ENCODE measurements at places on chromosomes 16 and 17.

- no peak for DNase-seq
These were observed 573 bp downstream of the CDT1 start for GRCh38 chr16:88804173-88804551.

DNA sequence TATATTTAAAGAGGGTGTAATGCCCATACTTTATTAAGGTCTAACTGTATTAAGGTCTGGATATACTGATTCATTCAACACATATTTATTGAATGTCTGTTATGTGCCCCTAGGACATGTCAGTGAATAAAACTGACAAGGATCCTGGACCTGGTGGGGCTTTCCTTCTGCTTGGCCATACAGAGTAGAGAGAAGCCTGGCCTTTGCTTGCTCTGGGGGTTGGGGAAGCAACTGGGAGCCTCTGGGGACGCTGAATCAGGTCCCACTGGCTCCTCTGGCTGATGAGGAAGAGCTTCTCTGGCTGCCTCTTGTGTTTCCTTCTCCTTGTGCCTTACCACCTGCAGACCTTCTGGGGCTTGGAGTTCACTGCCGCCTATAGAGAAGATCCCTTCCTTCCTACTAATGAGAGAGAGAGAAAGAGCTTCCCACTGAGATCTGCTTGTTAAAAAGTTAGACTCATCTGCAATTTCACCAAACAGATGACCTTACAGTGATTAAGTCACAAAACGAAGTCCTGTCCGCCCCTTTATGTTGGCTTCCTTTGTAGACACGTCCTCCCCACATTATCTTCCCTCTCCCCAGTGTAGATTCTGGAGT lies 49.7 kb downstream of the MSI2 start:
- DNase-seq, result no peak

- DNase-seq, result no peak
These were observed 4.5 kb downstream of the MIF4GD start for GRCh38 chr17:75266316-75267152.

DNA sequence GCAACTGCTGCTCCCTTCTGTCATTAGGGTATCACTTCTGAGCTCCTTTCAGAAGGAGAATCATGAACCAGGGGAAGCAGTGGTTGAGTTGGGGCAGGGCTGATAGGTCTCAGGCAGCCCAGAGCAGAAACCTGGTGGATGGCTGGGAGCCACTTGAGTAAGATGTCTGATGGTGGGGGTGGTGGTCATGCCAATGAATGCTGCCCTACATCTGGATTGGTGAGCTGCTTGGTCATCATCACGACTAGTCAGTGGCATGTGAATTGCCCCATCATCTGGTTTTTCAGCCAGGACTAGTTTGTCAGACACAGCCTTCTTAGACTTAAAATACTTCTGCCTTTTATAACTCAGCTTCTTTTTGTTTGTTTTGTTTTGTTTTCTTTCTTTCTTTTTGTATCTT lies 2.6 kb downstream of the GID4 start:
- no peak for DNase-seq

DNA sequence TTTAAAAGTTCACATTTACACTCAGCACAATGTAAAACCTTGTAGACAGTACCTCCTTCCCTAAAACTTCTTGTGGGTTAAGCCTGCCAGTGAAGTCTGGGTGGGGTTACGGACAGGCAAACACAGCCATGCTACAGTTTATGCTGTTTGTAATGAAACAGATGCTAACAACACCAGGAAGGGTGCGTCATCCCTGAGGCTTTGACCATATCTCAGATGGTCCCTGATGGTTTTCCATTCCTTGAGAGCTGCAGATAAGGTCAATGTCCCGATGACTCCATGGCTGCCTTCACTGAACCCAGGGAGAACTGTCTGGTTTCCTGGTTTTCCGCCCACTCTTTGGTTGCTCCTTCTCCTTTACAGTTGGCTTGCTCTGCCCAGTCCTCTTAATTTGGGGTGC lies 29.1 kb downstream of the GAS7 start:
- no peak for DNase-seq

DNA sequence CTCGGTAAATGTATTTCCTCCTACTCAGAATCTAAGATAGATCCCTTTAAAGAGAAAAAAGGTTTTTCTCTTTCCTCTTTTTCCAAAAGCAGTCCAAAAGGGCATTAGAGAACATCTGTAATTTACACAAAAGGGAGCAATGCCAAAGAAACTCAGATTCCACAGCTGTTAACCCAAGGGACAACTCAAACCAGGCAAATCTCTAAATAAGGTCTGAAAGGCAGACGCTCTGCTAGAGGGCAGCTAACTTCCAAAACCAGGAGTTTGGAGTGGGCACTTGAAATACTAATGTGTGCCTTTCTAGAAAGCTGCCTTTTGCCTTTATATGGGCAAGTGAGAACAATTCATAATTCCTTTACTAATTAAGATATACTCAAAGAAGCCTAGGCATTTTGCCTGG lies 435.7 kb downstream of the ZFHX3 start:
- DNase-seq, result no peak

GRCh38 chr17:33990943-33991706 lies 264.0 kb upstream of the CCL2 start:
- DNase-seq, result no peak

DNA sequence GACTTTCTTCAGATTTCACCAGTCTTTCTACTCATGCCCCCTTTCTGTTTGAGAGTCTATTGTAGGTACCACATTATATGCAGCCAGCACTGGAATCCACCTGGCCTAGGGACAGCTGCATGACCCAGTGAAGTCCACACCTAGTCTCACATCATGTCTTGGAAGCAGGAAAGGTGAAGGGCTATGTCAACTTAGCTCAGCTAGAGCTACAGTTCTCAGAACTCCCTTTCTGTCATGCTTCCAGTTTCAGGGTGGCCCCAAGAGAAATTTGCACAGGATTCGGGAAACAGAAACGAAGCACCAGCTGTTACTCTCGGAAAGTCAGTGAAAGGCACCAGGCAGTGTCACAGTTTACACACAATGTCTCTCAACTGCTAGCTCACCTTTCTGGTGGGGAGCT lies 51.6 kb upstream of the NLRP1 start:
- DNase-seq, result no peak

- DNase-seq, result no peak
These were observed 63.4 kb downstream of the ADCY9 start for GRCh38 chr16:4052801-4053293.
